SK-N-MC (cell line): ENCODE measurements at places on chromosomes 1 and 21.
A peak's percentile ranks its signal among the peaks of the same experiment; 100 is the strongest.

GRCh38 chr21:38803075-38803660, 2.6 kb upstream of the ETS2 start:
- DNase-seq: no peak

GRCh38 chr1:248793592-248793991, 32.1 kb downstream of the SH3BP5L start:
- no peak for DNase-seq

GRCh38 chr1:220371324-220371723, 99.1 kb upstream of the RAB3GAP2 start:
- DNase-seq: no peak

GRCh38 chr1:52348704-52349300, 17.2 kb downstream of the CC2D1B start:
- DNase-seq: no peak

DNA sequence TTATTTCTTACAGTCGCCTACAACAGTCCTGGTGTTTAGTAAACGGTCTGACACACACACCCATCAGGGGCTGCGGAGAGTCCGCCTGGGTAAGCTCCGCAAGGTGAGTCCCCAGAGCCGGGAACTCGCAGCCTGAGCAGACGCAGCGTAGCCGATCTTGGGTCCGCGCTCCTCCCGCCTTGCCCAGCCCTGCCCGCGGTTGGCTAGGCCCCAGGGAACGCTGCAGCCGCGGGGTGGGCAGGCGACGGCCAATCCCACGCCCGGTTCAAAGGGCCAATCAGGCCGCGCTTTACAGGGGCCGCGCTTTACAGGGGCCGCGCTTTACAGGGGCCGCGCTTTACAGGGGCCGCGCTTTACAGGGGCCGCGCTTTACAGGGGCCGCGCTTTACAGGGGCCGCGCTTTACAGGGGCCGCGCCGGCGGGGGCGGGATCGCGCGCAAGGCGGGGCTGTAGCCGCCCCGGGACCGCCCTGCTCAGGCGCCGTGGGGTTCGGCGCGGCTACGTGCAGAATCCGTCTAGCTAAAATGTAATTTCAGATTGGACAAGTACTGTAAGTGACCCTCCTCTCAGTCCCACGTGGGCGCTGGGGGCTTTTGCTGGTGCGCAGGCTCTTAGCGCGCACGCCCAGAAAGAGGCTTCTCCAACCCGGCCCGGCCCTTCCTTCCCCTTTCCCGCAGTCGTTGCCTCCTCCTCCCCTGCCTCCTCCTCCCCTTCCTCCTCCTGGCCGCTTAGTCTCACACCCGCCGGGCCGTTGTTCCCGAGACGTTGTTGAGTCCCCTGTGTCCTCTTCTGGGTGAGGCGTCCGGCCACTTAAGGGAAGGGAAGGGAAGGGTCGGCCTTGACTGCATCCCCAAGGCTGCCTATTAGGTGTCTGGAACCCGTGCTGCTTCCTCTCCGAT, at the start of gene FGGY:
Gene FGGY (plus strand): TSS at position 737 of the 899 bp plus-strand sequence. CDS start 24,456 bp downstream, outside the sequence.
- peak; percentile 51 for DNase-seq

- DNase-seq: no peak
Observed at GRCh38 chr1:170664093-170664827, at the start of gene PRRX1. Gene PRRX1, plus strand, starts transcription at chr1:170664131. Its CDS starts 88 bp downstream, at chr1:170664219.

GRCh38 chr1:74053407-74053806, 144.6 kb downstream of the LRRIQ3 start:
- no peak for DNase-seq

- no peak for DNase-seq
Observed at GRCh38 chr1:228174482-228175315, 9.1 kb downstream of the IBA57 start.

GRCh38 chr1:29991815-29992214, 731.6 kb downstream of the MATN1 start:
- DNase-seq: no peak

- DNase-seq: no peak
Observed at GRCh38 chr1:33519240-33519884, 46.9 kb downstream of the ZSCAN20 start.

DNA sequence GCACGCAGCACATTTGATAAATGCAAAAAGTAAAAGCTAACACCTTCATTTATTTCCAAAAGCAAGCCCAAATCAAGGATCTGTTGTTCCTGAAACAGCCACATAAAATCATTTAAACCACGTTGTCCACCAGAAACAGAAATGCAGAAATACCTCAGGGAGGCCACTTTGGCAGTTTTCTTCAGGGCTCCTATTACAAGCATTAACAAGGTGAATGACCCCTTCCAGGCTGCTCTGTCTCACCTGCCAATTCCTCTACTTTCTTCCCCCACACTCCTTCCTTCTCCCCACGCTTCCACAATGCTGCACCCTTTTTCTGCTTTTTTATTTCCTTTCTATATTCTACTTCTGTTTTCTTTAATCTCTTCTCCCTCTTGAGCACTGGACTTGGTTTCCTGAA, 55.0 kb upstream of the PTGFRN start:
- no peak for DNase-seq

GRCh38 chr1:59631561-59632255, 183.0 kb upstream of the HOOK1 start:
- no peak for DNase-seq

- no peak for DNase-seq
Observed at GRCh38 chr1:203148127-203148526, 20.6 kb downstream of the ADORA1 start.

- DNase-seq: no peak
Observed at GRCh38 chr1:62428351-62428750, 8.5 kb upstream of the USP1 start.

- DNase-seq: no peak
Observed at GRCh38 chr1:51709951-51710350, 93.1 kb downstream of the OSBPL9 start.

DNA sequence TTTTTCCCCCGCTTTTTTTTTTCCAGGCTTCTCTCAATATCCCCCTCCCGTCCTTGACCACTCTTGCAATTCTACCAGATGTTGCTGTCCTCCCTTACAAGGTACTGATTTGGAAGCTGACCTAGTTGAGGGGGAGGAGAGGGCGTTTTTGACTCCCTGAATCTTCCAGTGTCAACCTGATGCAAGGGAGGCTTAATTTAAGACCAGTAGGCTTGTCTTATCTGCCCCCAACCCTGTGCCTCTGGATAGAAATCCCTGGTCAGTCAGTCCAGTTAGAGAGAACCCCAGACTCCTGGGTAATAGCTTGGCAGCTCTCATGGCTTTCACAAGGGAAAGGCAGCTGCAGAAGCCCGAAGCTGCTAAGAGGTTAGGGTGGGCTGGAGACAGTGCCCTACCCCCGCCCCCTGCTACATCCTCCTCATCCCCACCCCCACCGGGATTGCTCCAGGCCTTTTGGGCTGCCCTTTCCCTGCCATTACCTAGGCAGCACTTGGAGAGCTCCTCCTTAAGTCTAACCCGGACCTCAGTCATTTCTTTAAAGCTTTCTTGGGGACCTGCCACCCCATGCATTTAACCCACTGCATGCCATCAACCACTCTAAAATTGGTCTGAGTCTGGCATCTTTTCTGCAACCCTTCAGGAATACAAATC, 3.6 kb downstream of the ACKR1 start:
- no peak for DNase-seq

- DNase-seq: no peak
Observed at GRCh38 chr21:33619726-33620125, 21.8 kb downstream of the CRYZL1 start.
